Activated naive CD4-positive, alpha-beta T cell (primary cell): ENCODE measurements at places on chromosomes 2 and 18.

DNA sequence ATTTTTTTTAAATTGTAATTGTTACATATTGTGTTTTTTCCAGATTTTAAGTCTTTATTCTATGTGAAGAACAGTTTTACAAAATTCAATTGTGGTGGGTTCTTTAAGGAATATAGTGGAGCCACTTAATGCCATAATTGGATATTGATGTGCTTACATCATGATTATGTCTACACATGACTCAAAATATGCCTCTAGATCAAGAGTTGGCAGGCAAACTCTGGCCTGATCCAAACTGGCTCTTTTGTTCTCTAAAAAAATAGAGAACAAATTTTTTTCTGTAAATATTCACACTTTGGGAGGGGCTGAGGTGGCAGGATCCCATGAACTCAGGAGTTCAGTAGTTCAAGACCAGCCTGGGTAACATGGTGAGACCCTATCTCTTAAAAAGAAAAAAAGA, 8.3 kb downstream of the EHBP1 start:
- DNase-seq = no peak

DNA sequence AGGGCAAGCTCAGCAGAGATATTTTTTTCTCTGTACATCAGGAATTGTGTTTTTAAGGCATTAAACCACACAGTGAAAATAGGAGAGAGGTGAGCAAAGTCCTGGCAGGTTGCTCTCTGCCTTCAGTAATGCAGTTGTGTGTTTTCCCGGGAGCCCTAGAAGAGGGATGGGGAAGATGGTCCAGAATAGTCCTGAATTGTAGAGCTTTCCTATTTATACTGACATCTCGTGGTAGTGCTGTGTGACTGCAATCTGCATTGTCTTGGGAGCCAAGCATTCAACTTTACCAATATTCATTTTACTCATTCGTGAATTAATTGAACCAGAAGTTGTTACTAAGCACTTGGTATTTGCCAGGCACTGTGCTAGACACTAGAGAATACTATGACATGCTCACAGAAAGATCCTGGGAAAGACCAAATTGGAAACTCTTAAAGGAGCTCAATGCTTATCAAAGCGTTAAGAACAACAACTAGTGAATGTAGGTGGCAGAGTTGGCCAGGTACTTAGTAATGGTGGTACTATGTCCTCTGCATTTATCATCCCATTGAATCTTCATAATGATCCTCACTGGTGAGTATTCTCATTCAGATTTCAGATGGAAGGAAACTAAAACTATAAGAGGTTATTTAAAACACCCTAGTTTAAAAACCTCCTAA, 214.6 kb downstream of the TRIB2 start:
- no peak for DNase-seq

DNA sequence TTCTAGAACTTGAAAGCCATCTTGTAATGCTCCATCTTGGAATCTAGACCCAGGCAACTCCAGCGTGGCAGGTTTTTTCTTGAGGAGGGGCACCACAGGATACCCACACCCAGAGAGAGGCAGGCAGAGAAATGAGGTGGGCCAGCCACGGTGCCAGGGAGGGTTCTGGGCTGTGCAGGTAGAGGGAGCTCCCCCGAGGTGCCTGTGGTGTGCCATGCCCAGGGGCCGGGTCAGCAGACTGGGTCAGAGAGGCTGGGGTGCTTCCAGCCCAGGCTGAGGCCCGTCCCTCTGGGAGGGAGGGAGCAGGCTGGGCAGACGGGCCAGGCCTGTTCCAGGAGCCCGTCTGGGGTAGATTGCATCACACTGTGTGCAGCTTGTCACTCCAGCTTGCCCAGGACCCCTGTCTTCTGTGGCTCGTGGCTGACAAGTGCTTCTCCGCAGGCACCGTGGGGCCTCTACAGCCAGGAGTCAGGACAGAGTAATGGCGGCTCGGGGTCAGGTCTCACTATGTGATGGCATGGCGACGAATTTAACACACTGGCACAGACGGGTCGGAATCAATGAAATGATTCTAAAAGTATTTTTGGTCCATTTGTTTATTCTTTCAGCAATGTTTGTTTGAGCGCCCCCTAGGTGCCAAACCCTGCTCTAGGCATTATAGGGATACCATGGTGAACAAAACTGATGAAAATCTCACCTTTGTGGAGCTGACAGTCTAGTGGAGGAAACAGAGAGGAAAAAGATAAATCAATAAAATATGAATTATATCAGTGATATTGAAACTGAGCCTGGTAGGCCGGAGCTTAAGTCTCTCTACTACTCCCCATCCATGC, 144.0 kb downstream of the ACOXL start:
- no peak for DNase-seq

DNA sequence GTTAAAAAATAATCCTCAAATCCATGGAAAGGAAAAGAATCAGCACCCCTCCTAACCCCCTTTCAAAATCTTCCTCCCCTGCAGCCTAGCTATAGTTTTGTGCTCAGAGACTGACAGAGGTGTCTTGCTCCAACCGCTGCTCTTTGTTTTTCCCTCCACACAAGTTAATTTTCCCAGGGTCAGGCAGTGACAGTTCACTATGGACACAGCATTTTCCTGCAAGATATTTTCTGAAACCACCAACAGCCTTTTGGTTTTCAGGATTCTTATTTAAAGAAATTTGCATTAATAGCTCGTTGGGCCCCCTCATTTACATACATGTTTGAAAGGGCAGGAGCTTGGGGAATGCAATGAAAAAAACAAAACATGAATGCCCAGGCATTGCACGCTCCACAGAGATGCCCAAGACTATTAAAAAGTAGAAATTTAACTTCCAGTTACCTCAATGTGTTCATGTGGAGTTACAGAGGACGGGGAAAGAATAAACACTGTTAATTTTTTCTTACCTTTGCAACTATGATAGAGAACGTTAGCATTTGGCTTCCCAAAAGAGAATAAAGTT, 71.4 kb upstream of the CXCR4 start:
- no peak for DNase-seq

DNA sequence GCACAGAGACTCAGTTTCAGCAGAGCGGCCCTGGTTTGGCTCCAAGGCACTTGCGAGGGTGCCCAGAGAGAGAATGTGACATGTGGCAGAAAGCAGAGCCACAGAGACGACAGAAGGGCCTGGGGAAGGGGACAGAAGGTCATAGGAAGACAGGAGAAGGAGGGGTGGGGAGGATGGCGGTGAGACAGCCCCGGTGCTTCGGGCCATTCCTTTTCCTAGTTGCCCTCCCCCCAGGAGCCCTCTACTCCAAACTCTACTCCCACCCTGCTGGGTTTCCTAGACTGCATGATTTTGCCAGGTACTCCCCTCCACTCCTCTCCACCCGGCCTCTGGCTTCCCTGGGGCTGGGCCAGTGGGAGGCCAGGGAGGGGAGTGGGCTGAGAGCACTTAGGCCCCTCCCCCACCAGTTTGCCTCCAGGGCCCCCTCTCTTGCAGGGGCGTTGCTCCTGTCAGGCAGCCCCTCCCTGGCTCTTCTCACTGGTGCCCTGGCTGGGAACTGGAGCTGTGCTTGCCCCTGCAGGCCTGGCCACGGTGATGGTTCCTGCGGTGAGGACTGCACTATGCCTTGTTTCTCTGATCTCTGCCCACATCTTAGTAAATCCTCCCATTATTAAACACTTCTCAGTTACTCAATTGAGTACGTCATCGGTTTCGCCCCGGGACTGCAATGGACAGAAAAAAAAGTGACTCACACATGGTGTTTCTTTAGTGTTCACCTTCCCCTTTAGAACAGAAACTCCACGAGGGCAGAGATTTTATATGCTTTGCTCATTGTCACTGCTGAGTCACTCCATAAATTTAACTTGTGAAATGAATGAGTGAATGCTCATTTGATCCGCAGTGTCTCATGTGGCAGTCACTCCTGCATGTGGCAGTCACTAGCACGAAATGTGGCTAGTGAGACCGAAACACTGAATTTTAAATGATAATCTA, 58.7 kb upstream of the SP3 start:
- DNase-seq = no peak

DNA sequence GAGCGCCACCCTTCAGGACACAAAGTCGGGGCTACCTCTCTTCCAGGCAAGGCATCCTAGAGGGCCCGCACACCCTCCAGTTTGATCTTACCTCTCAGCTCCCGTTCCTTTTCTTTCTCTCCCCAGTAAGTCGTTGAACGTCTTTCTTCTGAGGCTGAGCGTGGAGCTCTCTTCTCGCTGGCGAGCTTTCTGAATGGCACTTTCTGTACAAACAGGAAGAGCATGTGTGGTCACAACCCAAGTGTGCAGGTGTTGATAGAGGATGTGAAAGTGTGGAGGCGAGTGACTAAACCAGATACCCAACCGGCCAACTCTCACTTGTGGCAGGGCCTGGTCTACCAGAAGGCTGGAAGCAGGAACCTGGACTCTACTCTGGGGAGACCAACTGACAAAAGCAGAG, at the start of gene AFF3:
AFF3 (minus strand) TSS at position 198 of the 400 bp plus-strand sequence. CDS start 38,136 bp downstream, outside the sequence.
- DNase-seq = peak; percentile 13

DNA sequence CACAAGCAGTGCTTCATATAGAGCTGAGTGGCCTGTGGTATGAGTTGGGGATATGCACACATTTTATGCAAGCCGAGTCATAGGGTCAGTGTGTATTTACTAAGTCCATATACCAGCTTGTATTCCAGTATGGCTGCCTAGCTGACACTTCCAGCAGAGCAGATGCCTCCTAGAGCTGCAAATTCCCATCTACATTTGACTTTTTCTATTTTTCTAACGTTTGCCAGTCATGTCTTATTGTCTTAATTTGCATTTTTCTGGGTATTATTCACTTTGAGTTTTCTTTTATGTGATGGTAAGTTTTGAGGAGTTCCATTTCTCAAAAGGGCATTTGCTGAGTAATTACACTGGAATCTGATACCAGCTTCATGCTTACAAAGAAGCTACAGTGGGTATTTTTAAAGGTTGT, 334.5 kb upstream of the CDH2 start:
- no peak for DNase-seq

GRCh38 chr2:55047677-55048299, 2.5 kb downstream of the RTN4 start:
- no peak for DNase-seq
